Left lung (tissue), 14 donors: ENCODE measurements at places on chromosomes 6 and 20. TPM values are rescaled to one million over a fixed set of nuclear protein-coding genes. Genes with fewer than 3 reads are reported as not detected.

DNA sequence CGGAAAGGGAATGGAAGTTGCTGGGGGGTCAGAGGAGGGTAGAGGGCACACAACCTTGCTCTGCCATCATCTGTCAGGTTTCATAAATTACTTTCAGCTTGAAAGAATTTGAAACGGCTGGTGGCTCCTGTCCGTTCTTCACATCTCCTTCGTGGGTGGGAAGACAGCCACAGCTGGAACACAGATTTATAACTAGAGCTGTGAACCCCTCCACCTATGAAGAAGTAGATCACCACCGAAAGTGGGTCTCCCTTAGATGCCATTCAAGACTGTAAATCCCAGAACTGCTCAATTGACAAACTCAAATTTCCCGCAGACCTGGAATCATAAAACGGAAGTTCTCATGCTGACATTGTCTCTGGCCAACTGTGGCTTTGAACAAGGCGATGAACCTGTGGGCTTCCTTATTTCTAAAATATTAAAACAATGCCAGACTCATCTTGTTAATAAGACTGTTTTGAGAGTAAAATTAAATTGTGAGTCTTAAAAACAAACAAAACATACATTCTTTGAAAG, 65.3 kb downstream of the BTBD3 start:
- DNase-seq = no peak

GRCh38 chr6:168901076-168901475, 352.6 kb downstream of the THBS2 start:
- DNase-seq = no peak

DNA sequence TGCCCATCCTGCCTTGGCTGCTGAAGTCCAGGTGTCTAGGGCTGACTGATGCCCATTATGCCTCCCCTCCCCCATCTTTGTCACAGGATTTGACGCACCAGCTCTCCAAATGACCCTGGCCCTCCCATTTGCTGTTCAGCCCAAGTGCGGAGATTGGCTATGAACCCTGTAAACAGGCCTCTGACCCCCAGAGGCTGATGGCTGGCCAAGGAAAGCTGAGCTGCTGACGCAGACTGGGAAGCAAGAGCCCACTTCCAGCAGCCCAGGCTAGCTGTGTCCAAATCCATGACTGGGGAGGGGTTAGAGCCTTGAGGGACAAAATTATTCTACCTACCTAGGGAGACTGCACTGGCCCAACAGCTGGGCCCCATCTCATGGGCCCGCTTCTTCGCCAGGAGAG, 797 bp upstream of the GNRH2 start:
- DNase-seq = no peak

- no peak for DNase-seq
These were observed 6.4 kb upstream of the ZBTB46 start for GRCh38 chr20:63837479-63837878.

Gene KIFC1
- polyA plus RNA-seq = 30.7 TPM

Gene DEFB119
- polyA plus RNA-seq = not detected

Gene LY6G5B
- 25.2 TPM for polyA plus RNA-seq

Gene COL11A2
- 3.1 TPM for polyA plus RNA-seq

Gene SYNDIG1
- 5.1 TPM for polyA plus RNA-seq
